ENCODE measurements at places on chromosomes 5 and 9.

- DNase-seq: no peak
Observed at GRCh38 chr5:8913522-8913921, 632.4 kb downstream of the SEMA5A start.

GRCh38 chr9:14806941-14807520, 84.5 kb upstream of the CER1 start:
- DNase-seq: no peak

- no peak for DNase-seq
Observed at GRCh38 chr5:19018822-19019221, 969.2 kb downstream of the CDH18 start.

DNA sequence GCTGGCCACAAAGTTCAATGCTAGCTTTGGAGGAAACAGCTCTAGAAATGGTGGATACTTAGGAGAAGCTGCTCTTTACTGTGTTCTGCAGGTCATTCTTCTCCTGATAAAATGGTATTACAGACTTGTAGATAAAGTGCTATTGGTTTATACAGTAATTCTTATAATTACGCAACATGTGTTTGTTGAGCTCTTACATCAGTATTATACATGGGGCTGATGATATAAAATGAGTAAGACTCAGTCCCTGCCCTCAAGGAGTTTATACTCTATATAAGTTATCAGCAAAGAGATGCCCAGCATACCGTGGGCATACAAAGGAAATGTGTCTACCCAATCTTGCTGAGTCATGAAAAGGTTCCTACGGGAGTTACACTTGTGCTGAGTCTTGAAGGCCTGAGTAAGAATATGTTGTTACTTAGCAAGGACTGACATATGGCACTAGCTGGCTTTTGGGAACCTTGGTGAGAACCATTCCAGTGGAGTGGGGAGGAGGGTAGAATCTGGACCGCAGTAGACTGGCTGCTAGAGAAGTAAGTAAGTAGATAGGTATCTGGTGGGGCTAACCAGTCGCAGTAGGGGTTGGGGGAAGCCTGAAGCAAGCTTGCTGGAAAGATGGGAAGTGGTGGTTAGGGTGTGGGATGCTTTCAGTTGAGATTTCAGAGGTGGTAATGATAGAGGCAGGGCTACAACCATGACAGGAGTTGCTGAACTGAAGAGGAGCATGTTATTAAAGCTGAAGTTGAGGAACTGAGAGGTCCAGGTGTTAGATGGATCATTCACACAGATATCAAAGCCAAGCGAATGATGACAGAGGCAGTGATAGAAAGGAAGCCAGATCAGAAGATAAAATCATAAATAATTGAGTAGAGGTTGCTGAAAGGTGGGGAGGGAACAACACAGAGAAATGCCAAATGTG, 11.1 kb upstream of the TTC23L start:
- DNase-seq: no peak

- DNase-seq: no peak
Observed at GRCh38 chr5:38803246-38803645, 42.6 kb upstream of the OSMR start.

DNA sequence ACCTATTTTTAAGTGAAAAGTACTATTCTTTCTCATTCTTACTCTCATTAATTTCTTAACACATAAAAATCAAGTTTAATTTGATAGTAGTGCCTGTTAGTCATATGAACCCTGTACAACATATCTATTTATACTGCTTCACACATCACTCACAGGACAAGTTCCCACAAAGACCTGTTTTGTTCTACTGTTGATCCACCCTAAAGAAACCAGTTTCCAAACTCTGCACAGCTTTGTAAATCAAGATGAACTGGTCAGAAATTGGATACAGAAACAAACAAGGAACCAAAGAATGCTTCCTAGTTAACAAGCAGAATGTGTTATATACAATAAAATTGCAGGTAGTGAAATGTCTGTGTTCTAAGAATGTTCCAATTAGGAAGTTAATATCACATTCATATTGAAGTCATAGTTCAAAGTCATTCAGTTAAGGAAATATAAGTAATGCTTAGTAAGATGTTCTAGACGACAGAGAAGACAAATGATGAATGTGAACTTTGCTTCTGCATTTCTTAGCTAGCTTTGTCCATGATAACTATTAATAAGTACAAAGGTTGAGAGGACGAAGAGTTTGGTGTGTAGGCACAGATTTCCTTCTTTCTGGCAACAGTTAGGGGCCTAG, 33.4 kb downstream of the C9orf85 start:
- DNase-seq: no peak

DNA sequence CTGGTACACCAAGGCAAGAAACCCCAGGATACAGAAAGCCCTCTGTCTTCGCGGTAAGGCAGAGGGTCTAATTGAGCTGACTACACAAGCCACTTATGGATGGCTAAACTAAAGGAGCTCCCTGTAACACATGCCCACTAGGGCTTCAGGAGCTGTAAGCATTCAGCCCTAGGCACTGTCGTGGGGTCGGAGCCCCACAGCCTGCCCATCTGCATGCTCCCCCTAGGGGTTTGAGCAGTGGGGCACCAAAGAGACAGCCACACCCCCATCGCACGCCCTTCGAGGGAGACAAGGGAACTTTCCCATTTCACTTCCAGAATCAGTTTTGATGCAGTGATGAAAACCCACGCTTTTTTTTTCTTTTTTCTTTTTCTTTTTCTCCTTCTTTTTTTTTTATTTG, 11.0 kb upstream of the MTMR12 start:
- DNase-seq: no peak

- no peak for DNase-seq
Observed at GRCh38 chr5:17918373-17919104, 284.3 kb downstream of the TAF11L14 start.

GRCh38 chr9:71764891-71765290, 3.4 kb downstream of the CEMIP2 start:
- no peak for DNase-seq

GRCh38 chr9:94772639-94773303, 46.3 kb downstream of the AOPEP start:
- DNase-seq: no peak

- no peak for DNase-seq
Observed at GRCh38 chr5:38621840-38622437, 65.5 kb upstream of the LIFR start.

DNA sequence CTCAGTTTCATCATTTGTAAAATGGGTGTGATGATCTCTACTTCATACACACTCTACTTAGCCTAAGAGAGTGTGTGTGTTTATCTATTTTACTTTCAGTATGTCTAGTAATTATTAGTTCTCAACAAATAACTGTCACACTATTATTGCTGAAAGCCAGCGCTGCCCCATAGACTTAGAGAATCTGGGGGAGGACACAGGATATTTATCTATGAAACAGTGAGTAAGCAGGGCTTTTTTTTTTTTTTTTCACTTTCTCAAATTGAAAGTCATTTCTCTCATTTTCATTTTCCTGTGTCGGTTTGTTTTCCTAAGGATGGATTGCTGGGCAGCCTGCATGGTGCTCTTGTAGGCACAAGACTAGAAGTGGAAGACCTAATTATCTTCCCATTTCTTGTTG, 248.4 kb upstream of the RPS23 start:
- no peak for DNase-seq

DNA sequence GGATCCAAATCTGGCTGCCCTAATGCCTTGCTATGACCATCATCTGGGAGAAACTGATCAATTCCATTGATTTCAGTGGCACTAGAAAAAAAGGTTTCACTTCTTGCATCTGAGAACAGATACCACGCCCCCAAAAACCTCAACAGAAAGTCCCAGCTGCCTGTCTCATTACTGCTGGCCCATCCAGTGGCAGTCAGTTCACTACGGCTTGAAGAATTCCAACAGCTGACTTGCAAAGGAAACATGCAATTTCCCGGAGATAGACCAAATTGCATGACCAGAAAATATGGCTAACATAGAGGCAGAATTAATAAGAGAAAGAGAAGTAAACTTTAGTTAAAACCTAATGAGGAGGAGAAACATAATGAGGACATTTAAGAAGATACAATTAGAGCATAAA, 48.6 kb downstream of the UGCG start:
- no peak for DNase-seq

DNA sequence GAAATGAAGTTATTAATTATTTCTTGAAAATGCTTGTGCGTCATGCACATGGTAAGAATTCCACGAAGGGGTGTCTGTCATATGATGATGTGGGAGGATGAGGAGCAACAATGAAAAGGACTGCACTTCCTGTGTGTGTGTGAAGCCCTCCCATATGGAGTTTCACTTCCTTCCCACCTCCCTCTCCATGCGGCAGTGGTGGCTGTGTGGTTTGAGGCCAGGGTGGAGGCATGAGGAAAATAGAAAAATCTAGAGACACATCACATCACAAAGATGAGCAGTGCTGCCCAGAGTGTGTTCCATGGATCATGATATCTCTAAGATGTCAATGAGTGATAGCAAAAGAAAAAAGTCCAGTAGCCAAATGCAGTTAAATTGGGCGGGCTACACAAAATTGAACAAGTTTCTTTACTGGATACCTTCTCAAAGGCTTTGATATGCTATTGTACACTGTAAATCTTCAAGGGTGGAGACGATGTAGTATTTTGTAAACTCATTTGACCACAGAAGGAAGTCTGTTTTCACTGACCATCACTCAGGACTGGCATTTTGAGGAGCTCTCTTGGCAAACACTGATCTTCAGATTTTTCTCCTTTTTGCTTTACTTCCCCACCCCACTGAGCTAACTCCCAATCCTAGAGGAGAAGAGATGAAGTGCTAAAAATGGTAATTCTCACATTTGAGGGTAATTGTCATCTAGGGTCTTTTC, 55.7 kb upstream of the EQTN start:
- DNase-seq: no peak

- DNase-seq: no peak
Observed at GRCh38 chr5:56512313-56512996, 279.3 kb upstream of the ANKRD55 start.

- no peak for DNase-seq
Observed at GRCh38 chr5:117191251-117191650, 616.6 kb upstream of the SEMA6A start.

DNA sequence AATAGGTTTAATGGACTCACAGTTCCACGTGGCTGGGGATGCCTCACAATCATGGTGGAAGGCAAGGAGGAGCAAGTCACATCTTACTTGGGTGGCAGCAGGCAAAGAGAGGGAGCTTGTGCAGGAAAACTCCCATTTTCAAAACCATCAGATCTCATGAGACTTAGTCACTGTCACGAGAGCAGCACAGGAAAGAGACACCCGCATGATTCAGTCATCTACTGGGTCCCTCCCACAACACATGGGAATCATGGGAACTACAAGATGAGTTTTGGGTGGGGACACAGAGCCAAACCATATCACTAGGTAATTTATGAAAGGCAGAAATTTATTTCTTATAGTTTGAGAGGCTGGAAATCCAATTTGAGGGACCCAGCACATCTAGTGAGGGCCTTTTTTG, 40.0 kb downstream of the MTREX start:
- DNase-seq: no peak

GRCh38 chr9:9117866-9118265, 1318.3 kb upstream of the DMAC1 start:
- no peak for DNase-seq

Data from activated naive CD4-positive, alpha-beta T cell treated with anti-CD3 and anti-CD28 coated beads, Interleukin-2, amount 50 U/mL, for 72 hours (primary cell).